ENCODE measurements at places on chromosomes 13 and 19.

GRCh38 chr13:27868641-27869435 lies 51.0 kb upstream of the PDX1 start:
- no peak for DNase-seq

DNA sequence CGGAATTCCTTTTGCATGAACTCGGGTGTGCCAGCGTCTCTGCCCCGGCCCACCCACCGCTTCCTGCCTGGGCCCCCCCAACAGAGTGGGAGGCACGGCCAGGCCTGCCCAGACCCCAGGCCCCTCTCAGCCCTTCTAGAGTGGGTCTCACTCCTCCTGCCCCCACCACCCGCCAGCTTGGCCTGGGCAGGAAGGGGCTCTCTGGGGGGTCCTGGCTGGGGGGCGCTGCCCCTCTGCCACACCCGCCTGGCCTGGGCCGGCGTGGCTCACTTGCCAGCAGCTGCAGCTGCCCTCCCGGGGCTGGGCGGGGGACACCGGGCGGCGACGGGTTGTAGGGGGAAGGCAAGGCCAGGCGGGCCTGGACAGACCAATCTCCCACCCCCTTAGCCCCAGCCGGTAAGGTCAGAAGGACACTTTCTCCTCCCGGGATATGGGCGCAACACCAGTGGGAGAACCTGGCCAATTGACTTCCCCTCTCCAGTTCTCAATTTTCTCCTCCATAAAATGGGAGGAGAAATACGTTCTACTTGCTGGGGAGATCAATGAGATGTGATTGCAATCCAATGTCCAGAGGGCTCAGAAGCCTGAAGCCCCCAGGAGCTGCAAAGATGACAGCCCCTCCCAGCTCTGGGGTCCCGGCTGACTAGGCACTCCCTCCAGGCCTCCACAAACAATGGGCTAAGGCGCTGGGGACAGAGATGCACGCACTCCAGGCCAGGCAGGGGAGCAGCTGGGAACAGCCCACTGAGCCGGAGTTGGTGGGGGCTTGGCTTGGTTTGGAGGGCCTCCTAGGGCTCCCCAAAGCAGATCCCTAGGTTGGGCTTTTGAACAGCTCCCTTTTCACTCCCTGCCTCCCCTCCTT lies 2.4 kb downstream of the CRLF1 start:
- peak; percentile 29 for DNase-seq

DNA sequence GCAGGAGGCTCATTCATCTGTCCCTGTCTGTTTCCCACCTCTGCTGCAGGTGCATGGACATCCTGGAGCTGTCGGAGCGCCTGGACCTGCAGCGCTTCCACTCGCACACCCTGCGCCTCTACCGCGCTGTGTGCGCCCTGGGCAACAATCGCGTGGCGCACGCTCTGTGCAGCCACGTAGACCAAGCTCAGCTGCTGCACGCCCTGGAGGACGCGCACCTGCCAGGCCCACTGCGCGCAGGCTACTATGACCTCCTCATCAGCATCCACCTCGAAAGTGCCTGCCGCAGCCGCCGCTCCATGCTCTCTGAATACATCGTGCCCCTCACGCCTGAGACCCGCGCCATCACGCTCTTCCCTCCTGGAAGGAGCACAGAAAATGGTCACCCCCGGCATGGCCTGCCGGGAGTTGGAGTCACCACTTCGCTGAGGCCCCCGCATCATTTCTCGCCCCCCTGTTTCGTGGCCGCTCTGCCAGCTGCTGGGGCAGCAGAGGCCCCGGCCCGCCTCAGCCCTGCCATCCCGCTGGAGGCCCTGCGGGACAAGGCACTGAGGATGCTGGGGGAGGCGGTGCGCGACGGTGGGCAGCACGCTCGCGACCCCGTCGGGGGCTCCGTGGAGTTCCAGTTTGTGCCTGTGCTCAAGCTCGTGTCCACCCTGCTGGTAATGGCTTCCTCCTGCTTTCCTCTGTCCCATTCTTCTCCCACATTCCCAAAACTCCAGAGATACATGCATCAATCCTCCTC lies 52.2 kb downstream of the RYR1 start:
- DNase-seq, result no peak

DNA sequence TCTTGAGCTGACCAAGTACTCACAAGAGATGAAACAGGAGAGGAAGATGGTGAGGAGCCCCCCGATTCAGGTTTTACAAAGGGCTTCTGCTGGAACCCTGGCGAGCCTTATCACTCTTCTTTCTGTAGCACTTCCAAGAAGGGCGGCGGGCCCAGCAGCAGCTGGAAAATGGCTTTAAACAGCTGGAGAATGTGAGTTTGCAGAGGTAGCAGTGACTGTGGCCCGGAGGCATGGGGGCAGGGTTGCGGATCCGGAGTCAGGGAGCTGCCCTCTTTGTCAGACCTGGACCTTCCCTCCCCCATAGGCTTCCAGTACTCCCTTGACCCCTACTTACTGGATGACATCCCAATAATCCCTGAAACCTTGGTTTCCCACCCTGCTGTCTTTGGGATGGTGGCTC lies 3.6 kb downstream of the TRIP10 start:
- DNase-seq, result peak; percentile 46

DNA sequence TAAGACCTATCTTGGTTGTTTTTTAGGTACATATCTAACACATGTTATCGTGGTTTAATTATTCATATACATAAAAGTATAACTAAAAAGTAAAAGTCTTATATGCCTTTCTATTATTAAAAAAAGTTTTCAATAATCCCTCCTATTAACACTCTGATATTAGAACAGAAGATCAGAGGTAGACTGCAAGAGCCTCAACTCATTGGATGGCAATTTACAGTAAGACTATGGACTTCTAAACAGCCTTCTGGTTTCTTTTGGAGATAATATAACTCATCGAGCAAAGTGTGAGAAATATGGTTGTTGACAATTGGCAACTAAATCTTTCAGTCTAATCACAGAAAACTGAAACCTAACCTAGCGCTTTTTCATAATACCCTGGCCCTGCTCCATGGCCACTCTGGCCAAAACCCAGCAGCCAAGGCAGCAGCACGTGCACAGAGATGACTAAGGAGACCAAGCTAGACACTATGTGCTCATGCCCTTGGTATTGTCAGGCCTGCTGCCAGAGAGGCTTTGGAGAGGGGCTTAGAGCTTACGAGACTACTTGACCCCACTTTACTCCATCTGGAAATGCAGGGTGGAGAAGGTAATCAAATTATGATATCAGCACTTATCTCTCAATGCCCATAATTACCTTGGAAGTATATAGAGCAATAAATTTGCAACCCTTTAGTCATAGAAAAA lies 40.6 kb upstream of the EEF1AKMT1 start:
- DNase-seq, result peak; percentile 88

GRCh38 chr19:50882188-50882587 lies 8.9 kb downstream of the KLK2 start:
- DNase-seq, result no peak

GRCh38 chr13:32209652-32210051 lies 105.5 kb downstream of the ZAR1L start:
- no peak for DNase-seq

DNA sequence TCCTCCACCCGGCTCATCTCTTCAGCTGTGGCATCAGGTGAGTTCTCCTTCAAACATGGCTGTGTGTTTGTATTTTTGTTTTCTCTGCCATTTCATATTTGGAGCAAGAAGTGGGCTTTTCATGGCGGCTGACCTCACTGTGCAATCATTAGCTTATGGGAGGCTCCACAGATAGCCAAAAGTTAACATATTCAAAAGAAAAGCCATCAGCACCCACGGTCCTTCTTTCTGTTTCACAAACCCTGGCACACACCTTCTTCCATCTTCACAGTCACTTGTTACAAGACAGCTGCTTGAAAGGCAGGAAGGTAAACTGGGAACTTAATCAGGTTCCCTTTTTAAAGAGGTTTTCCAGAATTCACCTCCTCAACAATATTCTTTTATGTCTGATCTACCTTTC lies 69.3 kb upstream of the ATP12A start:
- DNase-seq, result no peak

DNA sequence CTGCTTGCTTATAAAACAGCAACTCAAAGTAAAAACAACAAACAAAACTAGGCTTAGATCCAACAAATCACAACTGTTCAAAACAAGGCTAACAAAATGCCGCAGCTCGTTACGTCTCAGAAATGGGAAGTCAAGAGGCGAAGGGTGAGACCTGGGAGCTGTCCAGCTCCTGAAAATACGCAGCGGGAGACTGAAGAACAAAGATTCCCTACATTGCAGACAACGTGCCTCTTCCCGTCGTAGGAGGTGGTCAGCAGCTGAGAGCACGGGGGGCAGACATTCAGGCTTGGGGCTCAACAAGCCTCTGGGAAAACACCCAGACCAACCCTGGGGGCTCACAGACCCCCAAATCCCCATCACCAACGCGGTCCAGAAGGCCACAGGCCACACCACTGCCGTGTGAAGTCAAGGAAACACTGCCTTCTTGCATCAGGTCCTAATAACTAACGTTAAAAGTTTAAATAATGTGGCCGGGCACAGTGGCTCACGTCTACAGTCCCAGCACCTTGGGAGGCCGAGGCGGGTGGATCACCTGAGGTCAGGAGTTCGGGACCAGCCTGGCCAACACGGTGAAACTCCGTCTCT lies 13.5 kb downstream of the PLPP2 start:
- no peak for DNase-seq

DNA sequence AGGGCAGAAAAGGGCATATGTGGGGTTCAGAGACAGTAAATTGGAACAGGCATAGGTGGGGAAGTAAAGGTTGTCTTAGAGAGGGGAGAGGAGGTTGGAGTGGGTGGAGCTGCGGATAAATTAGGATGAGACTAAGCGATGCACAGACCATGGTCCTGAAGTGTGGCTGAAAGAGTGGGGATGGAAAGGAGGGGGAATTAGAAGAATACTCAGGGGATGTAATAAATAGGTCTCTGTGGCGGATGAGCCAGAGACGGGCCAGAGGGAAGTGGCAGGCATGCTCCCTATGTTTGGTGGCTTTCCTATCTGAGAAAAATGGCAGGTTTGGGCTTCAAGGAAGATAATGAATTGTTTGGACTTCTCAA lies 123.4 kb downstream of the OLFM4 start:
- DNase-seq, result no peak

- no peak for DNase-seq
Measured at GRCh38 chr13:39296193-39296592, 257.9 kb downstream of the NHLRC3 start.

- DNase-seq, result no peak
Measured at GRCh38 chr19:3768015-3768747, 3.8 kb downstream of the RAX2 start.

DNA sequence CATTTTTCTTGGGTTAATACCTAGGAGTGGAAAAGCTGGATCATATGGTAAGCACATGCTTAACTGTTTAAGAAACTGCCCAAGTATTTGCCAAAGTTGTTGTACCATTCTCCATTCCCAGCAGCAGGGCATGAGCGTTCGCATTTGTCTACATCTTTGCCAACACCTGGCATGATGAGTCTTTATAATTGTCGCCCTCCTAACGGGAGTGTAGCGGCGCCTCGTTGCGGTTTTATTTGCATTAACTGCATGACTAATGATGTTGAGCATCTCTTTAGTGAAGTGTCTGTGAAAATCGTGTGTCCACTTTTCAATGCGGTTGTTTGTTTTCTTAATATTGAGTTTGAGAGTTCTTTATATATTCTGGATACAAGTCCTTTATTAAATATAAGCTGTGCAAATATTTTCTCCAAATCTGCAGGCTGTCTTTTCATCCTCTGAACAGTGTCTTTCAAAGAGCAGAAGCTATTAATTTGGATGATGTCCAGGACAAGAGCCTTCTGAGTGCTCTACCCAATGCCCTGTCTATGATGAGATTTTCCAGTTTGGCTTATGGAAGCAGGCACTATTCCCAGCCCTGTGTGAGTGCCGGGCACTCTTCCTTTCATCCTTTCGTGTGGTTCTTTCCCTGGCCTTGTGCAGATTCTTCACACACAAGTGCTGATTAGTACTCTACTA lies 202.0 kb downstream of the FOXO1 start:
- DNase-seq, result no peak

- DNase-seq, result peak; percentile 40
Measured at GRCh38 chr19:52190487-52191293, 838 bp downstream of the PPP2R1A start.

GRCh38 chr19:49387936-49388372 lies at the start of gene KASH5:
Gene KASH5 (plus strand): TSS chr19:49388249. CDS start chr19:49390884, 2,635 bp downstream.
- peak; percentile 85 for DNase-seq

GRCh38 chr19:52673014-52673413 lies 34.9 kb upstream of the ZNF83 start:
- DNase-seq, result no peak

- DNase-seq, result peak; percentile 60
Measured at GRCh38 chr19:30784850-30785457, 412.8 kb downstream of the ZNF536 start.

DNA sequence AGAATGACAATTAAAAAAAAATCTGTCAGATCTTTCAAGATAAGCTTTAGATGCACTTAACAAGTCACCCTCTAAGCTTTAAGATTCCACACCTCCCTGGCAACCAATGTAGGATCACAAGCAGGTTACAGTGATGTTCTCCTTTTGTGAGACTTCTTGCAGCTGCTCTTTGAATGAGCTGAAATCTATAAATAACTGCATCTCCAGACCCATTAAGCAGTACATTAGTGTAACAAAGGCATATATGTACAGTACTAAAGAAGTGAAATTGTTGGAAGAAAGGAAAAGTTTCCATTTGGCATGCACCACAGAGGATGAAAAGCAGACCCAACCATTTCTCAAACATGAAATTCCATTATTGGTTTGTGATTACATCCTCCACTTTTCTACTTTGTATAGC lies 364.7 kb downstream of the ENOX1 start:
- no peak for DNase-seq

DNA sequence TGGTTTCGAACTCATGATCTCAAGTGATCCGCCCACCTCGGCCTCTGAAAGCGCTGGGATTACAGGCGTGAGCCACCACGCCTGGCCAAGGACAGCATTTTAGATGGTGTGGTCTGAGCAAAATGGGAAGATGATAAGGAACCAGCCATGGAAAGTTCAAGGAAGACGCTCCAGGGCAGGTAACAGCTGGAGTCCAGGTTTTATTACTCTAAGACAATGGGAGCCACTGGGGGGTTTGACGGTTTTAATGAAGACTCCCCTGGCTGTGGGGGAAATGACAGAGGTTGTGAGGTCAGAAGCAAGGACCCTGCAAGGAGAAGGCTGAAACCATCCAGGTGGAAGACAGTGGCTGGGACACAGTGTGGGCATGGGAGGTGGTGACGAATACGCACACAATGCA lies 20.9 kb downstream of the PRKD2 start:
- DNase-seq, result no peak

DNA sequence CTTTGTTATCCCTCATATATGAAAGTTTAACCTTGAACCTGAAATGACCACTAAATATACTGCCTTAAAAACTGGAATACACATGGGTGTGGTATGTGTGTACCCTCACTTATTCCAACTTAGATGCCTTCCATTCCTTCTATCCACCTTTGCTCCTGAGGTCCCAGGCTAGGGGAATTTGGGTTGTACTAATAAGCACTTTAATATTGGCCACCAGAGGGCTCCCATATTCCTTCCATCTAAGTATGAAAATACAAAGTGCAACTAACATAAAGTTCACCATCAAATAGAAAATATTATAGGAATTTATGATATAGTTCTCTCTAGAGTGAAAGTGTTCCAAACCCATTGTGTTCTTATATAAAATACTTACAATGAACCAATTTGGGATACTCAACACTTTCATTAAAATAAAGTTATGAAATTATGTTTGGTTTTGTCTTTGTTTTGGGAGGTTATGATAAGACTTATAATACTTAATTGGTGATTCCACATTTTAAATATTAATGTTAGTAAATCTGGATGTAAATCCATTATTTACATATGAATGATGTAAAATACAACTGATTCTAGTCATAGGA lies 62.3 kb downstream of the ITGBL1 start:
- DNase-seq, result no peak

- DNase-seq, result no peak
Measured at GRCh38 chr13:113813749-113814434, 50.0 kb downstream of the GAS6 start.
